Psoas muscle (tissue), 8 donors: ENCODE measurements at places on chromosomes 1 and 21. TPM values are rescaled to one million over a fixed set of nuclear protein-coding genes. Genes with fewer than 3 reads are reported as not detected.

ERICH3 gene
- 0.04 TPM for total RNA-seq

NCF2 gene
- total RNA-seq, result 2.3 TPM

TRIM58 gene
- 0.06 TPM for total RNA-seq

FAM72A gene
- 0.92 TPM for total RNA-seq

DR1 gene
- total RNA-seq, result 38.1 TPM

EFHD2 gene
- total RNA-seq, result 6.7 TPM

MX2 gene
- 2.7 TPM for total RNA-seq

SNAPIN gene
- 53.9 TPM for total RNA-seq

FCRL1 gene
- 0.40 TPM for total RNA-seq

MAN1C1 gene
- total RNA-seq, result 2.2 TPM

SERPINC1 gene
- 0.22 TPM for total RNA-seq

LCE1D gene
- total RNA-seq, result not detected

C4BPA gene
- total RNA-seq, result not detected

DNA sequence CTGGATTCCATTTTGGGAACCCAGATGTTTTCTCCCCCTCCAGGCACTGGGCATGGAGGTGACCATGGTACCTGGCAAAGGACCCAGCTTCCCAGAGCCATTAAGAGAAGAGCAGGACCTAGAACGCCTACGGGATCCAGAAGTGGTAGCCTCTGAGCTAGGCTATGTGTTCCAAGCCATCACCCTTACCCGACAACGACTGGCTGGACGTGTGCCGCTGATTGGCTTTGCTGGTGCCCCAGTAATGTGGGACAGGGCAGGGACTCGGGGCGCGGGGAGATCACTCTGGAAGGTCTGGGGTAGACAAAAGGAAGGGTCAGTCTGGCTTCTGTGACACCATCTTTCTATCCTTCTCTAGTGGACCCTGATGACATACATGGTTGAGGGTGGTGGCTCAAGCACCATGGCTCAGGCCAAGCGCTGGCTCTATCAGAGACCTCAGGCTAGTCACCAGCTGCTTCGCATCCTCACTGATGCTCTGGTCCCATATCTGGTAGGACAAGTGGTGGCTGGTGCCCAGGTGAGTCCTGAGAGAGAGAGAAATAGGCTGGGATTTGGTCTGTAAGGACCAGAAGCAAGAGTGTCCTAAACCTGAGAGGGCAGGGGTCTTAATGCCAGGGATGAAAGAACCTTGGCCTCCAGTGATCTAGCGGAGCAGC lies 1.6 kb downstream of the UROD start:
- no peak for DNase-seq

DNA sequence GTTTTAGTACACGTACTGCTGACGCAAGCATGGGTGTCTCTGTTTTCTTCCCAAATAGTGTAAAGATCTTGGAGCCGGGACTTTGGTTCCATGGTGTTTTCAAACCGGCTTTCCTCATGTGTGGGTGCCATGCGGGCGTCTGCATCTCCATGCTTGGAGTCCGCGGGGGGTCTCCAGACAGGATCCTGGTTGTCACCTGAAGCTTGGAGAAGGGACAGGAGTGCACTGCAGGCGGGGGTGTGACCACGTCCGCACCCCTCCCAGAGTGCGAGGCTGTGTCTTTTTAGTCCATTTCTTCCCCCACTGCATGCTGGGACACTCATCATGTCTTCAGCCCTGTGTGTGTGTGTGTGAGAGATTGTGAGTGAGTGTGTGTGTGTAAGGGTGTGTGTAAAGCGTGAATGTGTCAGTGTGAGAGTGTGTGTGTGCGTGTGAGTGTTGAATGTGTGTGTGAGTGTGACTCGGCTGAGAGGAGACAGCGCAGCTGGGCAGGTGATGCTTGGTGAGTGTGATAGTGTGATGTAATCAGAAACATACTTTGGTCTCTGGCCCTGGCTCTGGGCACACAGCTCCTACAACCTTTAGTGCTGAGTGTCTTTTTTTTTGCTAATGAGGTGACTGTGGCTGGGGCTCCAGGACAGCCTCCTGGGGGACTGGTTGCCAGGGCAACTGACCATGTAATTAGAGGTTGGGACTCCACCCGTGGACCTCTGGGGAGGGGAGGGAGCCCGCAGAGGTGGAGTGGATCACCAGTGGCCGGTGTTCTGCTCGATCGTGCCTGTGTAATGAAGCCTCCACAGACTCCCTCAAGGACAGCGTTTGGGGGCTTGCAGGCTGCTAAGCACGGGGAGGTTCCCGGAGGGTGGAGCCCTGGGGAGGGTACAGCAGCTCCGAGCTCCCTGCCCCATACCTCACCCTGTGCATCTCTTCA lies 55.1 kb downstream of the AGPAT3 start:
- DNase-seq, result peak; percentile 53

- no peak for DNase-seq
Observed at GRCh38 chr1:38118976-38119375, 72.4 kb upstream of the POU3F1 start.

DNA sequence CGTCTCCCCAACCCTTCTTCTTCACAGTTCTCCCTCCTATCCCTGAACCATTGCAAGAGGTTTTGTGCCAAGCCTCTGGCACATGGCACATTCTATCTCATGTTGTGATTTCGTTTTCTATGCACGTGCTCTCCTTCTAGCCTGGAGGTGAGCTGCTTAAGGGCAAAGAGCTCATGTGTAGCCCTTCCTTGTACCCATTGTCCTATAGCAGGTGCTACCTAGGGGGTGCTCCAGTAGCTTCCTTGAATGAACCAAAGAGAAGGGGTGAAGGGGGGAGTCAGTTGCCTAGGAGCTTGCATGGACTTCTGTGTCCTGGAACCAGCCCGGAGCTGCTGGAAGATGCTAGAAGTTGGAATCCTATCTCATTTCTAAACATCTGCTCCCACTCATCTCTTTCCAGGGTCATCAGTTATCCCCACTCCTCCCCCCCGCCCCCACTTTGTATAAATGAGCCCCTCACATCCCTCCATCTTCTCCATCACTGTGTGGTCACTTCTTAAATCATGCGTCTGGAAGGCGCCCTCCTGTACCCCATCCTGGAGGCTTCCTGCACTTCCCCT lies 535 bp upstream of the DISC1 start:
- DNase-seq, result no peak

- DNase-seq, result no peak
Observed at GRCh38 chr1:47295579-47295978, 18.4 kb downstream of the STIL start.

DNA sequence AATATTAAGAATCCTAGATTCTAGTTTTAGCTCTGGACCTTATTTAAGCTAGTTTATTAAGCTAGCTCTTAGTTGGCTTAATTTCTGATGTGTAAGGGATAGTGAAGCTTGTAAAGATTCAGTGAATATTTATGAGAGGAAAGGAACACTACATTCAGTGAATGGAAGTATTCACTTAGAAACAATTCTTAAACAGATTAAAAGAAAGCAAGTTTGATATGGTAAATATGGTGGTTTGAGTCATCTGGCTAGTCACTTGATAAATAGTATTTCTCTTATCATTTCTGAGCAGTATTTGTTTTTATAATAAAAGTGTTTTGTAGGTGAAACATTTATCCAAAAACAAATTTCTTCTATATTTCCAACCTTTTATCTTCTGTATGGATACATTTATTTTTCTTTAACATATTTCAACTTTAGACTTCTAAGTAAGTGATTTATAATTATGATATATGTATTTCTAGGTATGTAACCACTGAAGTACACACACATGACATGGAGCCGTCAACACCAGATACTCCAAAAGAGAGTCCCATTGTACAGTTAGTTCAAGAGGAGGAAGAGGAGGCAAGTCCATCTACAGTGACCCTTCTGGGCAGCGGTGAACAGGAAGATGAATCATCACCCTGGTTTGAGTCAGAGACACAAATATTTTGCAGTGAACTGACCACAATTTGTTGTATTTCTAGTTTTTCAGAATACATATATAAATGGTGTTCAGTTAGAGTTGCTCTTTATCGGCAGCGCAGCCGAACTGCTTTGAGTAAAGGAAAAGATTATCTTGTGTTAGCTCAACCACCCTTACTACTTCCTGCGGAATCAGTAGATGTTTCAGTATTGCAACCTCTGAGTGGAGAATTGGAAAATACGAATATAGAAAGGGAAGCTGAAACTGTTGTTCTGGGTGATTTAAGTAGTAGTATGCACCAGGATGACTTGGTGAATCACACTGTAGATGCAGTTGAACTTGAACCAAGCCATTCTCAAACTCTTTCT lies 55.6 kb downstream of the SUCO start:
- no peak for DNase-seq

- DNase-seq, result no peak
Observed at GRCh38 chr1:175633801-175634200, 109.6 kb downstream of the TNR start.

- DNase-seq, result no peak
Observed at GRCh38 chr1:175863299-175864050, 120.1 kb upstream of the TNR start.

DNA sequence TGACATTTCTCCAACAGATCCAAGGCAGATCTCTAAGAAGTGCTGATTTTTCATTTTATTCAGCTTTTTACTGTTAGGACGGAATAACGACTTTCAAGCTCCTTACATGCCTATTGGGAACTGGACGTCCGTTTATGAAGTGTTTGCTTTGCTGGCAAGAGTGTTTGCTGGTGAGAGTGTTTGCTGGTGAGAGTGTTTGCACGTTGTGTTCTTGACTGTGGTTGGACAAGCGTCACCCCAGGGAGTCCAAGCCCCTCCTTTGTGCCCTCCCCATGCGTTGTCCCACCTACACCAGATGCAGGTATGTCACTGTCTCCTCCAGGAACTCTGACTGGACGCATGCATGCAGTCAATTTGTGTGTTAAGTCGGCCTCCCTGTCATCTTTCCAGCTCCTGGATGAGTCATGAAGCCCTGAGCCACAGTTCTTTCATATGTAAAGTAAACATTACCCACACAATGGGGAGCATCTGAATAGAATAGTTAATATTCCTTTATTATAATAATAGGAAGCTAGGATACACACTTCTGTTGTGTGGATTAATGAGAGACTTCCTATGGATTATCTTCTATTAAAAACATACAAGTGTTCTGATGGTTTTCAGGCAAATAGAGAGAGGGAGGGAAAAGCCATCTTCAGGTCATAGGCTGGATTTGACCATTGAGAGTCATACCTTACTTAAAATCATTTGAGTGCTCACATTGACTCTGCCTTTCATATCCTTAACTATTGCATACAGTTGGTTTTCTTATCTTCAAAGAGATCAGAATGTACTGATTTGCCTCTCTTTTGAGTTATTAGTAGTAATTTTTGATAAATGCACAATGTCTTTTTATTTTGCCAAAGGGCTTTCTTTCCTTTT lies 119.2 kb downstream of the GALNT2 start:
- peak; percentile 45 for DNase-seq

DNA sequence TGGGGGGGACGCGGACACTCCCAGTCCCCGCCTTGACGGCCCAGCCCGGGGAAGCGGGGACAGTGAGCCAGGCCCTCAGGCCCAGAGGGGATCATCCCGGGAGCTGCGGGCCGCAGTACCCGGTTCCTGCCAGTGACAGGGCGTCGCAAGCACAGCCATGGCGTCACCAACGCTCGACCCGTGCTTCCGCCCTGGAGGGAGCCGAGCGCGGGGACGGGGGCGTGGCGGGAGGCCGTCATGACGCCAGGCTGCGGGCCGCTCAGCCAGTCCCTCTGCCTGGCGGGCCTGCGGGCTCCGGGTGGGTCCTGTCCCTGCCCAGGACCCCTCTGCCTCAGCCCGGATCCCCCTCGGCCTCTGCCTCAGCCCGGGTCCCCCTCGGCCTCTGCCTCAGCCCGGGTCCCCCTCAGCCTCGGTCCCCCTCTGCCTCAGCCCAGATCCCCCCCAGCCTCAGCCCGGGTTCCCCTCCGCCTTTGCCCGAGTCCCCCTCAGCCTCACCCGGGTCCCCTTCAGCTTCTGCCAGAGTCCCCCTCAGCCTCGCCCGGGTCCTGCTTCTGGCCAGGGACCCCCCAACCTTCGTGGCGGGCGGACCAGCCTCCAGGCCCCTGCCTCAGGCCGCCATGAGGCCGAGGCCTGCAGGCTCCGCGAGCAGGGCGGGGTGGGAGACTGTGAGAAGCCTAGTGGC lies 2.3 kb upstream of the SLC2A5 start:
- DNase-seq, result no peak

GRCh38 chr1:85144351-85144750 lies 56.5 kb downstream of the SYDE2 start:
- no peak for DNase-seq

- DNase-seq, result no peak
Observed at GRCh38 chr1:37124501-37124900, 90.2 kb upstream of the GRIK3 start.

DNA sequence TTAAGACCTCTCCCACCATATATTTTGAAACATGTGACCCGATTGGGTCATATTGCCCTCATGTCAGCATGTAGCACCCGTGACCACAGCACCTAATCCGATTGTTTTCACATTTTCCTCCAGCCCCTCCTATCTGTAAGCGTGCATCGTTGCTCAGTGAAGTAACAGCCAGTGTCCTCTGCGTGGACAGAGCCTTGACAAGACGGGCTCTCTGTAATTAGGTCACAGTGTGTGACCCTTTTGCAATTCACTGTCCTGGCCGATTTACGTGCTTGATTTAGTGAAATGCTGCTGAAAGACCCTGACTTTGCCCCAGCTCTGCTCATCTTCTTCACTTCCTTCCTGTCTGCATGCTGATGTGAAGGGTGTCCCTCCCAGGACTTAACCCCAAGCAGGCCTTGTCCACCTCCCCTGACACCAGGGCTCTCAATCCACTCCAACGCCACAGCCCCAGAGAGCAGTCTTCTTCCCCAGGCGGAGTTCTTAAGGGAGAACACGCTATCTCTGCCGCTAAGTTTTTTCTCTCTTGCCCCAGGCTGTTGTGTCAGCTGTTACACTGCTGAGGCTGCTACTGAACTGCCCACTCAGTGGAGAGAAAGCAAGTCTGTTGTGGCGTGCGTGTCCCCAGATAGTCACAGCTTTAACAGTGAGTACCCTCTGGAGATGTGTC lies 19.4 kb downstream of the URB2 start:
- no peak for DNase-seq

GRCh38 chr1:54012863-54013262 lies 5.1 kb downstream of the LDLRAD1 start:
- DNase-seq, result no peak

- DNase-seq, result no peak
Observed at GRCh38 chr1:192949783-192950182, 109.4 kb downstream of the UCHL5 start.

GRCh38 chr1:157335056-157335455 lies 196.9 kb upstream of the ETV3 start:
- no peak for DNase-seq

GRCh38 chr1:77047978-77048614 lies 171.1 kb downstream of the PIGK start:
- no peak for DNase-seq

- no peak for DNase-seq
Observed at GRCh38 chr1:25889470-25889869, 14.0 kb upstream of the PAQR7 start.

DNA sequence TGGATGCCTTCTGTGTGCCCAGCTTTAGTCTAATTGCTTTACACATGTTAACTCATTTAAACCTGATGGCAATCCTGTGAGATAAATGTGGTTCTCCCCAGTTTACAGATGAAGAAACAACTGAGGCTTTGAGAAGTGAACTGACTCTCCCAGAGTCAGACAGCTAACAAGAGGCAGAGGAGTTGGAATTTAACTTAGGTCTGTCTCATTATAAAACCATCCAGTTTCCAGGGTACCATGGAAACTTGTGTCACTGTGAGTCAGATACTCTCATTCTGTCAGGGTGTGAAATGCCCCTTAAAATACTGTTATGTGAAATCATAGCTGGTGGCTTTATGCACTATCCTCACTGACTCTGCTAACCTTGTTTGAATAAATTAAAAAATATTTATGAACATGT lies 206.6 kb downstream of the PBX1 start:
- DNase-seq, result no peak

GRCh38 chr1:109997204-109997866 lies 12.8 kb downstream of the AHCYL1 start:
- DNase-seq, result no peak

- DNase-seq, result no peak
Observed at GRCh38 chr1:111201275-111202090, 1.0 kb upstream of the DENND2D start.
